ENCODE measurements at places on chromosomes 5 and 9.

GRCh38 chr5:115366223-115366622 is 69.8 kb upstream of the CCDC112 start:
- no peak for DNase-seq

DNA sequence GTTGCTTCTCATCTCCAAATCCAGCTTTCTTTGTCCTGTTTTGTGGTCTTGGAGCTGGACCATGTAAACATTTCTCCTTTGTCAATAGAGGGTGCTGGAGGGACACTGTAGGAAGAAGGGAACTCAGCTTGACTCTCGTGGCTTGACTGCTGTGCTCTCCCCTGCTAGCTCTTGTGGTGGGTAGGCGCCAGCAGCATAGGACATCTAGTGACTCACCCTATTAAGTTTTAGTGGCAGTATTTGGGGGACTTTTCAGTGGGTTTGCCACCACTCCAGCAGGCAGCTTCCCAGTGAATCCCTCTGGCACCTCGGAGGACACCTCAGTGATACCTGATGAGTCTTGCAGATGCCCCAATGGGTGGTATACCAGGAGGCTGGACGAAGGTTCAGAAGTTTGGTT is 97.8 kb downstream of the TSSK1B start:
- no peak for DNase-seq

DNA sequence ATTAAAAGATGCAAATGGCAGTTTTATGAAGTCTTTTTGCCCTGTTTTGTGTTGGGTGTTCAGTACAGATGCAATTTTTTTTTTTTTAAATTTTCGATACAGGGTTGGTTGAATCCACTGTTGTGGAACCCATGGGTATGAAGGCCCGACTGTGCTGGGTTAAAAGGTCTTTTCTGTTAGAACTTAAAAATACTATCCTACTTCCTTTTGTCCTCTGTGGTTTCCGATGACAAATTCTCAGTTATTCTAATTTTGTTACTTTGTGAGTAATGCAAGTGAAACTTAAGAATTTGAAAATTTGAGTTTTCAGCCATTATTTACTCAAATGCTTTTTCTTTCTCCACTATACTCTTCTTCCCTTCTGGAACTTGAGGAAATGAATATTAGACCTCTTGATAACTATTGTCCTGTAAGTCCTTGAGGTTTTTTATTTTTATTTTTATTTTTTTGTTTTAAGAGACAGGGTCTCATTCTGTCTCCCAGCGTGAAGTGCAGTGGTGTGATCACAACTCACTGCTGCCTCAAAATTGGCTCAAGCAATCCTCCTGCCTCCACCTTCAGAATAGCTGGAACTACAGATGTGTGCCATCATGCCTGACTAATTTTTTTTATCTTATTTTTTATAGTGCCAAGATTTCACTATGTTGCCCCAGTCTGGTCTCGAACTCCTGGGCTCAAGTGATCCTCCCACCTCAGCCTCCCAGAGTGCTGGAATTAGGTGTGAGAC is 67.5 kb downstream of the ZCCHC7 start:
- peak; percentile 6 for DNase-seq

DNA sequence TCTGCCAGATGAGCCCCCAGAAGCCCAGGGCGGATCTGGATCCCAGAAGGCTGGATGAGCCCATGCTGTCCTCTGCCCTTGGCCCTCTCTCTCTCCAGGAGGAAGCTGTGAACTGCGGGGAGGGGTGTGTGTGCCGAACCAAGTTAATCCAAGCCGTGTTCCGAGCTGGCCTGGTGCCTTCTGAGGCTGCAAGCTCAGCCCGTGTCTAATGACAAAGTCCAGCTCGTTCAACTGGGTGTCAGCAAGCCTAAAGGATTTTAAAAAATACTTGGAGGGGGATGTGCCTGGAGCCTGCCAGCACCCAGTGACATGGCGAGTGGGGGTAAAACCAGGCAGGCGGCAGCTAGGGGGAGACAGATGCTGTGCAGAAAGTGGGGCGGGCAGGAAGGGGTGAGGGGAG is 8.0 kb downstream of the STC2 start:
- DNase-seq, result no peak

GRCh38 chr9:83070261-83070660 is 7.3 kb upstream of the RASEF start:
- no peak for DNase-seq

GRCh38 chr5:92470770-92471169 is 1087.7 kb upstream of the ARRDC3 start:
- no peak for DNase-seq

DNA sequence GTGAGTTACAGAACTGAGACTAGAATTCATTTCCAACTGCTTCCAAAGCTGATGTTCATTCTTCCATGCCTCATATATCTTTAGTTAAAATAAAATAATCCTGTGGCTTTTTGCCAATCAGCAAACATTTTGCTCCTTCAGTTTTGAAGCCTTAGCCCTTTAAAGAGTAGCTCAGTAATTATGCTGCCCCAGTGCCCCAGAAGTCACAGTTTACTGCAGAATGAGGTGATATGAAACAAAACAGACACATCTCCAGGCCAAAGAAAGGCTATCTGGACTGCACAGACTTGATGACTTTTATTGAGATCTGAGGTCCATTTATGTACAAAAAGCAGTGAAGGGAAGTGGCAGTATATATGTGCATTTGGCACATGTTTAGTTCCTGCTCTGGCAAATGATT is 285.8 kb upstream of the ZNF462 start:
- DNase-seq, result no peak

GRCh38 chr5:117805058-117805457 is 1183.3 kb downstream of the DTWD2 start:
- DNase-seq, result no peak

DNA sequence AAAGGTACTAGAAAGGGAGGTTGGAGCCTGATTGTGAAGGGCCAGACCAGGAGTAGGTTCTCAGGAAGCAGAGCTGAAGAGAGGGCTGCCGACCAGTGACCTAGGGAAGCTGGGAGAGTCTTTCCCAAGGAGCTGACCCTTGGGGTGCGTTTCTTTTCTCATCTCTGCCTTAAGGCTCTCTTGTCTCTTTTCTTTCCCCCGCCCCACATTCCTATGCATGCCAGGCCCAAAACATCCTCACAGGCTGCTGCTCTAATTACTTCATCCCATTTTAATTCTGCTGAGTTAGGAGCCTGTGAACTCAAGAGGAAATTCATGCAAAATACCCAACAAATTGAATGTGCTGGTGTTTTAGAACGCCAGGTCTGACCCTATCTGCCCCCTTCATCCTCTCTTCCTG is 46.9 kb upstream of the HSPA9 start:
- no peak for DNase-seq

GRCh38 chr5:112958093-112959088 is 18.2 kb upstream of the DCP2 start:
- no peak for DNase-seq

GRCh38 chr5:24817966-24818365 is 173.2 kb upstream of the CDH10 start:
- no peak for DNase-seq

DNA sequence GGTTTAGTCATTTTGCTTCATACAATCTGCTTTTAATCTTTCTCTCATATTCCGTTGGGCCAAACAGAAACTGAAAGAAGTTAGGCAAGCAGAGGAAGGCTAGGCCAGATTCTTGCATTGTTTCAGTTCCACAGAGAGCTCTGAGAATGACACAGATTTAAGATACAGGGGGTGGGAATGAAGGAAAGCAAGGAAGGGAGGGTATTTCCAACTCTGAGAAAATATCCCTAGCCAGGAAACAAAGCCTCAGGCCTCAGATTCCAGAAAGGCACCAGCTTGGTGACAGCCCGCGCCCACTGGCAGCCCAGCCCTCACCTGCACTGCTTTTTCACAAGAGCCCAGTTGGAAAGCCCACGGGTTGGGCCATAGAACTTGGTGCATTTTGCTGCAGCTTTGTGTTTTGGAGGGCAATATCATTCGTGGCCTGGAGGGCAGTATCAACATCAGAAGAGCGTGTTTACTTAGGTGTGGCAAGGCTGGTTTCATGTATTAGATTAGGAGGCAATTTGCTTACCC is 63.5 kb downstream of the ENC1 start:
- no peak for DNase-seq

GRCh38 chr5:143699121-143699520 is 112.8 kb upstream of the HMHB1 start:
- no peak for DNase-seq

DNA sequence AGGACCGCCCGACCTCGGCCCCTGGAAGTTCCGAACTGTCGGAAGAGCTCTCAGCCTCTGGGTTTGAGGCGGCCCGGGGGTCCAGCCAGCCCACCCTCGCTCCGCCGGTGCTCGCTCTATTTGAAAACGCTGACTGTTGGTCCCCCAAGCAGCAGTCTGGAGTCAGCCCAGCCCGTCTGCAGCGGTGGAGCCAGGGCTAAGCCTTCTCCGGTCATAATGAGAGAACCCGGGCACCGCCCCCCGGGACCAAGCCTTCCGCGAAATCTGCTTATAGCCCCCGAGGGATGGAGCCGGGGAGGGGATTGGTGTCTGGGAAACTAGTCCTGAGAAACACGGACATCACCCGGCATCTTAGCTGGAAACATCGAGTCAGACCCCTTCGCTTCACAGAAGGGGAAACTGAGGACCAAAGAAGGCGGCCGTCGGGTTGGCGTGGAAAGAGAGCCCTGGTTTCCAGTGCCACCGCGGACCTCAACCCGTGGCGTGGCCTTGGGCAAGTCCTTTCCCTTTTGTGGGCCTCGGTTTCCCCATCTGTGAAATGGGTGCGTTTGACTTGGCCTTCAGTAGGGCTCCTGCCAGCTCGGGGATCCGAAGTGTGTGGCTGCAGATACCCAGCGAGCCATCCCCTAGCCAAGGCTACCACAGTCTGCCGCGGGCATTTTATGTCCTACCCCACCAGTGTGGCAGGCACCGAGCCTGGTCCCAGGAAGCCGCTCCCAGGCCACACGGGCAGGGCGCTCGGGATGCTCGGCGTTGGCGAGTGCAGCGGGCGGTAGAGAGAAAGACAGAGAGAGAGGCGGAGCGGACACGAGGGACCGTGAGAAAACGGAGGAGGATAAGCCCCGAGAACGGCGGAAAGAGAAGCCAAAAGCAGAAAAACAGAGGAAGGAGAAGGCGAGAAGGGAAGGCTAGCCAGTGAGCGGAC is 857 bp downstream of the ADAM19 start:
- DNase-seq, result peak; percentile 50

DNA sequence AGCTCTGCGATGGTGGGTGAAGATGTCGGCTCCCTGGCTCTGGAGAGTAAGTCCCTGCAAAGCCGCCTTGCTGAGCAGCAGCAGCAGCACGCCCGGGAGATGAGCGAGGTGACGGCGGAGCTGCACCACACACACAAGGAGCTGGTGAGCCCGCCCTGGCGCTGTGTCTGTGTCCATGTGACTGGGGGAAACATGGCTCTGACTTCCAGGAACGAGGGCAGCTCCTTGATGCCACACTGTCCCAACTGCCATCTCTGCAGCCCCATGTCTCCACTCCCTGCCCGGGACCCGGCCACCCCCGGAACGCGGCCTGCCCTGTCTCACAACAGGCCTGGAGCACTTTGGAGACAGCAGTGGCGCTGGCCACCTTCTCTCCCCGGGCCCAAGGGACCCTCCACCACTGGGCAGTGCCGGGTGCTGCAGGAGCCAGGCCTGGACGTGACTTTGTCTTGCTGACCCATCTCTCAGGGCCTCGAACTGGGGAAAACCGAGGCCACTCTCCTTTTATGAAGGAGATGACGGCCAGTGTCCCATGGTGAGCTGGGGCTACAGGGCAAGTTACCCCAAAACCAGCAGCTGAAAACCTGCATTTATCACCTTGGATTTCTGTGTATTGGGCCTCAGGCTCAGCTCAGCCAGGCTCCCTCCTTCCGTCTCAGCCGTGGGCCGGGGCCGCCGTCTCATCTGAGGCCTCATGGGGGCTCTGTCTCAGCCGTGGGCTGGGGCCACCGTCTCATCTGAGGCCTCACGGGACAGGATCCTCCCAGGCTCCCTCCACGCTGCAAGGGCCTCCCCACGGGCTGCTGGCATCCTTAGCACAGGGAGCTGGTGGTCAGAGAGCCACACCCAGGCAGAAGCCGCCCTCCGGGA is 28.6 kb downstream of the CEP72 start:
- DNase-seq, result no peak

DNA sequence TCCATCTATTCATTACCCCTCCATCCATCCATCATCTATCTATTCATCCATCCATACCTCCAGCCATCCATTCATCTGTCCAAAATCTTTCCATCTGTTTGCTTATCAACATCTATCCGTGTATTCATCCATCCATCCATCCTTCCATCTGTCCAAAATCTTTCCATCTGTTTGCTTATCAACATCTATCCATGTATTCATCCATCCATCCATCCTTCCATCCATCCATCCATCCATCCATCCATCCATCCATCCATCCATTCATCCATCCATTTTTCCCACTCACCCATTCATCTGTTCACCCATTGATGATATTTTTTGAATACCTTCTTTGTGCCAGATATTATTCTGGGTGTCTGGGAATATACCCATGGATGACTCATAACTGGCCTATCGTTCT is 12.8 kb downstream of the VCAN start:
- DNase-seq, result no peak

- DNase-seq, result no peak
These were observed 89.1 kb upstream of the FBXW11 start for GRCh38 chr5:172095368-172096206.

GRCh38 chr9:117178596-117179375 is 236.1 kb downstream of the ASTN2 start:
- no peak for DNase-seq

DNA sequence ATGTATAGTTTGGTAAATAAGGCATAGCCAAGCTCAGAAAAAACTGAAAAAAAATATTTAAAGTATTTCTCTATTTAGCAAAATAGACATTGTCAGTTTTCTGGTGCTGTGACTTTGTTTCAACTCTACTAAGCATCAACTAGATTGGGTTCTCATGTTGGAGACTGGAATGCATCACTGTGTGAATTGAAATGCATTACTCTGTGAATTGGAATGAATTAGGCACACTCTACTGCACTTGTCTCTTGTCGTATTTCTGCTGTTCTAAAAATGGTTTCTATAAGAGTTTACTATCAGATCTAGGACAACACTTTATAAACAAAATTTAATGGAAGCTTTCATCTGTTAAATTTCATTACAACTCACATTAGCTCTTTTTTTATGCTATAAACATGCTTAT is 1772.2 kb downstream of the MAT2B start:
- no peak for DNase-seq

GRCh38 chr9:34559624-34560455 is 29.7 kb downstream of the CNTFR start:
- no peak for DNase-seq

- DNase-seq, result no peak
These were observed 336.7 kb upstream of the KIF2A start for GRCh38 chr5:61969347-61969746.
